Activated CD4-positive, alpha-beta T cell treated with anti-CD3 and anti-CD28 coated beads, Interleukin-2, amount 50 U/mL, for 24 hours (primary cell): ENCODE measurements at places on chromosomes 7 and 10.

DNA sequence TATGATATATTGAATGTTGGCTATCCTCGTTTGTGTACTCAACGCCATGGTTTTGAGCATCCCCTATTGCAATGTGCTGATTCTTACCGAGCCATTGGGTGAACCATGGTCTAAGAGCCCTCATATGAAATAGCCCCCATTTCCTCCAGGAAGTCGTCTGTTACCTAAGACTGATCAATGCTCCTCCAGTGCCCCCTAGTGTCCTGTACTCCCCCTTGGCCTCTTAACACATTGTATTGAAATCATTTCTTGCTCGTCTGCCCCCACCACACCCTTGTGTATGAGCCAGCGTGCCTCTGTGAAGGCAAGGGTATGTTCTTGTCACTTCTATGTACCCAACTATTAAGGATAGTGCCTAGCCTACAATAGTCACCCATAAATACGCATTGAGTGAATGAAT lies 11.2 kb upstream of the SLC35B4 start:
- DNase-seq: no peak

GRCh38 chr10:123685260-123685659 lies 19.1 kb downstream of the GPR26 start:
- DNase-seq: no peak

DNA sequence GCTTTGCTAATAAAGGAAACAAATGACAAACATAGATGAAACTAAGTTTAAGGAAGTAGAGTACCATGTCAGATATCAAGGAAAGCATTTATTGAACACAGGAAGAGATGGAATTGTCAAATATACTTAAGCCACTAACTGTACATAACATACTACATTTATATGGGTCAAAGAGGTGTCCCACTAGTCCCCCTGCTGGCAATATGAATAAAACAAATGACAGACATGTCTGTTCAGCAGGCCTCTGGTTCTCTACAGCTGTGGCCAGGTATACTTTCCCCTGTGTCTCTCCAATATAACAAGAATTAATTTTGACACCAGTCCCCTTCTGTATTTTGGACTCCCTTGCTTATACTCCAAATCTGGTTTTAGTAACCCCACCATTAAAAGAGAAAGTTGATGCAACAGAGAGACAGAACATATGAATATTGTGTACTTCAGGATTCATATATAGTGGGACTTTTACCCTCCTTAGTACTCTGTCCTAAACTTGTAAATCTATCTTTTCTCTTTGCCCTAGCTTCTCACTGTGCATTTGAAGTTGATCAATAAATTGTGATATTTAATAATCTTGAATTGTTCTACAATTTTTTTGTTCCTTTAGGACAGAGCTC lies 42.9 kb downstream of the CD36 start:
- no peak for DNase-seq

DNA sequence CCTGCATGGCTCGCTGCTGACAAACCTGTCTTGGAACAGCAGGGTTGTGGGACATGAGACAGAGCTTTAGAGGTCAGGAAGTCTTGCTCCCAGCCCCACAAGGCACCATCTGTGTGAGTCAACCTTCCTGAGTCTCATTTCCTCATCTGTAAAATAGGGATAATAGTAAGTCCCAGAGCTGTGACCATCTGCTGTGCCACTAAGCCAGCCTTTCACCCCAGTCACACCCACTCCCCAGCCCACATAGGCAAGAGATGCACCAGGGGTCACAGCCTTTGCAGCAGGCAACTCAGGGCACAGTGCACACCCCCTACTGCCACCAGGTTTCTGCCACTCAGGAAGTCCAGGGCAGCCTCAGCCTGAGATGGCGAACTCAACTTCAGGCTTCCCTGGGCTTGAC lies 29.4 kb upstream of the CDH23 start:
- DNase-seq: no peak

DNA sequence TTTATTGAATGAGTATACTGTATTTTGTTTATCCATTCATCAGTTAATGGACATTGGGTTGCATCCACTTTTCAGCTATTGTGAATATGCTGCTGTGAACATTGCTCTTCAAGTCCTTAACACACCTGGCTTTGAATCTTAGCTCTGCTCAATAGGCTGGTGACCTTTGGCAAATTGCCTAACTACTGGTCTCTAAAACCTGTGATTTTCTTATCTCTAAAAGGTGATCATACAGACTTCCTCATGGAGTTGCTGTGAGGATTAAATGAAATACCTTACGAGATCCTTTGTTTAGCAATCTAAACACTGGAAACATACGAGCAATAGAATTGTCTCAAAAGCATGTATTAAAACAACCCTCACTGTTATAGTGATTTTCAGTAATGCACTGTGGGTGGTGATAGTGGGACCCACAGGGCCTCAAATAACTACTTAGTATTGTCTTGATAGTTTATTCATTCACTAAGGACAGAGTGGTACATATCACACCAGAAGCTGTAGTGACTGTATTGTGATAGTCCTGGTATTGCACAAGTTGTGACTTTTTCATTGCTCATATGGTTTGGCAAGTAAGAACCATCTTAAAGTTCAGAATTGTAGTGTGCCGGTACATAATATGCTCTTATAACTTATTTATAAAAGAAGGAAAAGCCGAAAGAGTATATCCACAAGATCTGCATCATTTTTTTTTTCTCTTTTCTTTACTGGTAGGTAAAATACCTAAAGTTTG lies 257.6 kb downstream of the EXOC4 start:
- no peak for DNase-seq

GRCh38 chr10:75922435-75922834 lies 491.0 kb downstream of the LRMDA start:
- no peak for DNase-seq

- DNase-seq: no peak
Measured at GRCh38 chr10:25982107-25982506, 48.1 kb downstream of the MYO3A start.
